ENCODE measurements at places on chromosomes 7 and 10. TPM values are rescaled to one million over a fixed set of nuclear protein-coding genes. Genes with fewer than 3 reads are reported as not detected.

The UCN3 gene
- not detected for total RNA-seq

The EBLN1 gene
- total RNA-seq: not detected

The MBL2 gene
- total RNA-seq: not detected

The SEMA4G gene
- total RNA-seq: 7.4 TPM

The HABP2 gene
- total RNA-seq: 0.09 TPM

Data from A549 treated with AZD2906 at 1 μM for 4 hours (cell line).